ENCODE measurements at places on chromosomes 7 and 10.

DNA sequence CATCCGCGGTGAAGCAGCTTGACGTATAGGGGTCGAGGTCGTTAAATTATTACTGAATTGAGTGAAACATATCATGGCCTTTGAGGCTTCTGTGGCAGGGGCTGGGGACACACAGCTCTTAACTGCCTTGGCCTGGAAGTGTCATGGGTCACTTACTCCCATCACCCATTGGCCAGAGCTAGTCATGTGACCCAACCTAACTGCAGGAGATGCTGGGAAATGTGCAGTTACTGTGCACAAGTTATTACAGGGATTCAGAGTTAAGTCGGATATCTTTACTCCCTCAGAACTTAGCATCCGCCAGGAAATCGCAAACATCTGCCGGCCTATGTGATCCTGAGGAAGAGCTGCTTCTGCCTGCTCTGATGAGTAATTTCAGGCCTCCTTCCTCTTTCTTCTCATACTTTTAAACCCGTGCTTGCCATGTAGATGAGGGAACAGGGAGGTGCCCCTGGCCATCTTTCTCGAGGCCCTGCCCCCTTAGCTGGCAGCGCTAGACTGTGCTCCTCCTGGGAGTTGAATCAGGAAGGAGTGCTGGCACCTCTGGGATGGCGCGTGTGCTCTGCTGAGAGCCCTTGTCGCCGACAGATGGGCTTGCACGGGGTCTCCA, 203.6 kb downstream of the TCF7L2 start:
- no peak for DNase-seq

DNA sequence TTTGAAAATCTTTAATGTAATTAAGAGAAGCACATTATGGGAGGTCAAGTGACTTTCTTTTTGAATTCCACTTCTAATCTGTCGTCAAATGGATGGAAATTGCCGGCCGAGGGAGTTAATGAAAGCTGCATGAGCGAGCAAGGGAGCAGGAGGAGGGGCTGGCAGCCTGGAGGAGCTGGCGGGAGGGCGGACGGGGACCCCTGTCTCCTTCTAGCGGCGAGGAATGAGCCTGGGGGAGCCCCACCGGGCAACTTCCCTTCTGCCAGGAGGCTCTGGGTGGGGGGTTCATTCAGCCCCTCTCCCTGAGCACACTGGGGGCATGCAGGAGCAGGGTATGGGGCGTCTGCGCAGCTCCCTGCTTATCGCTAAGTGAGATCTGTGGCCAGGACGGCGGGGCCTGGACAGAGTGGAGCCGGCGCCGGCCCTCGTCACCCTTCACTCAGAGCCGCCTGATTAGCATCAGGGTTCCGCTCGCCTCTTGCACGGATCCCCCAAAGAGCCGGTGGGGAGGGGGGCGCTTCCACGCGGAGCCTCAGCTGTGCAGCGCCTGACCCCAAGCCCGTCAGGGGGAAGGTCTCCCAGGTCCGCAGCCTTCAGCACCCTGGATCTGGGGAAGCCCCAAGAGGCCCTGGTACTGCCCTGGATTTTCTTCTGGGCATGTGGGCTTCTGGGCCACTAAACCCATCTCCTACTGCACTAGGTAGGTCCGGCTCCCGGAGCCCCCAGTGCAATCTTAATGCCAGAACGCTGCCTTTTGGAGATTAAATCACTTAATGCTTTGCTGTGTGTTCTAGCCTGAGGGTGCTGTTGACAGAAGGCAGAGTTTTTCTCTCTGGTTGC, 680.8 kb downstream of the LRMDA start:
- no peak for DNase-seq

- DNase-seq: no peak
Measured at GRCh38 chr7:73621168-73622063, 2.9 kb downstream of the MLXIPL start.

- DNase-seq: peak; percentile 52
Measured at GRCh38 chr10:43197834-43198681, 59.8 kb downstream of the CSGALNACT2 start.

GRCh38 chr10:126312167-126312566, 76.1 kb downstream of the ADAM12 start:
- no peak for DNase-seq

- no peak for DNase-seq
Measured at GRCh38 chr7:91079487-91079886, 184.7 kb upstream of the FZD1 start.

DNA sequence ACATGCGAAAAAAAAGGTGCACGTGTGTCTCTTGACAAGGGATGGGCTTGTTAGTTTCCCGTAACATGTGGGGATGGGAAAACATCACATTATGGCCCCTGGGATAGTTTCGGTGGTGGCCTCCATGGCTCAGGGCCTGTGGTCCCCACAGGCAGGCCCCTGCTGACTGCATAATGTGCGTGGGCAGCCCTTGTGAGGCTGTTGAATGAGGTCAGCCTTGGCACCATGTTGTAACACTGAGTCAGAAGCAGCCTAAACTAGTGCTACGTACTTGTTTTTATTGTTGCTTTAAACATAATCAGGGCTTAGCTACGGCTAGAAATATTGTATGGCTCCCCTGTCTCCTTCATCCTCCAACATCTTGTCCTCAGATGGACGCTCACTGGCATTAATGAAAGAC, 80.6 kb downstream of the BEND7 start:
- no peak for DNase-seq

GRCh38 chr10:52526251-52526823, 212.3 kb downstream of the DKK1 start:
- no peak for DNase-seq

GRCh38 chr7:138033241-138033640, 31.4 kb upstream of the CREB3L2 start:
- no peak for DNase-seq

DNA sequence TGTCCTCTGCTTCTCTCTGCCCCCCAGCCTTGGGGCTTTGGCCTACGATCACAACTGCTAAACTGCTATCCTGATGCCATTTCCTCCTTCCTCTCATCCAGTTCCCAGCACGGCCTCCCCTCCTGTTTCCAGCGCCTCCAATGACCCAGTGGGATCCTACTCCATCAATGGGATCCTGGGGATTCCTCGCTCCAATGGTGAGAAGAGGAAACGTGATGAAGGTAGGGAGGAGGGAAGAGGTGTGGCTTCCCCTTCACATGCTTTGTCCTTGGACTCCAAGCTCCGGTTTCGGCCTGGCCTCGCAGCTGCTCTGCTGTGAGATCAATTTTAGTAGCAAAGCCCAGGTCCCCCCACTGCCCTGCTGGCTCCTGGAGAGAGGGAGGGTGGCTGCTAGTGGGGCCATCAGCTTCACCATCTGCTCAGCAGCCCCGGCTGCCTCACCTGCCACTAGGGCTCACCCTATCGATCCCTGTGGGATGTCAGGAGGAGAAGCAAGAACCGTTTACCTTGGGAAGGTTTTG, 35.8 kb downstream of the PAX2 start:
- no peak for DNase-seq

GRCh38 chr7:37212556-37212955, 236.1 kb downstream of the ELMO1 start:
- DNase-seq: no peak

GRCh38 chr7:68461430-68461829, 1136.8 kb upstream of the AUTS2 start:
- no peak for DNase-seq

DNA sequence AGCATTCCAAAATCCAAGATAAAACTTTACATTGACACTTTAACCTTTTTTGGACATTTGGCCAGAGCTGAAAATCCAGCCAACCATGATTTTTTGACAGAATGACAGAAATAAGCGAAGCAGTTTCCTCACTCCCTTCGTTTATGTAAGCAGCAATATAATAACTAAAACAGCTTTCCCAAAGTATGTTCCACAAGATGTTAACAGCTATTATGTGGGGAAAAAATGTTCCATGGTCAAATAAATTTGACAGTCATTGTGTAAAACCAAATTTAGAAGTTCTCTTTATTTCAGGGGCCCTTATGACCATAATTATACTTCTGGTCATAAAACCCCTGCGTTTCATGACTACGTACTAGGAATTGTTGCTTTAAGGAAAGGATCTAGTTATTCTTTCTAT, 416.5 kb downstream of the MAGI2 start:
- no peak for DNase-seq

GRCh38 chr10:67665491-67665890, 30.5 kb downstream of the CTNNA3 start:
- peak; percentile 68 for DNase-seq

- DNase-seq: no peak
Measured at GRCh38 chr10:89151857-89152256, 55.3 kb downstream of the CH25H start.

GRCh38 chr10:63267414-63268148, 134.5 kb downstream of the NRBF2 start:
- DNase-seq: peak; percentile 38

DNA sequence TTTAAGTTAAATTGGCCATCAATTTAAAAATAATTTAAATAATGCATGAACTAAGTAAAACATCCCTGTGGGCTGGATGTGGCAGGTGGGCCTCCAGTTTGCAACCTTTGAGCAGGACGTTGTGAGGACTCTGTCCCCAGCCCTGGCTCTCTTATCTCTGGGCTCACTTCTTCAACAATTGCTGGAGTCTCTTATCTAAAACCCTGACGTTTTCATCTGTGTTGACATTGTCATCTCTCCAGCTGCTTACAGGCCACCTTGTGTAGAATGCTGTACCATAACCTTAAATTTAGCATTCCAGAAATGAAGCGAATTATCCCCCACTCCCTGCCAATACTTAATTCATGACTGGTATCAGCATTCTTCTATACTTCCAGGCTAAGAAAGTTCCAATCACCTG, 3.2 kb upstream of the KIF5B start:
- DNase-seq: no peak

DNA sequence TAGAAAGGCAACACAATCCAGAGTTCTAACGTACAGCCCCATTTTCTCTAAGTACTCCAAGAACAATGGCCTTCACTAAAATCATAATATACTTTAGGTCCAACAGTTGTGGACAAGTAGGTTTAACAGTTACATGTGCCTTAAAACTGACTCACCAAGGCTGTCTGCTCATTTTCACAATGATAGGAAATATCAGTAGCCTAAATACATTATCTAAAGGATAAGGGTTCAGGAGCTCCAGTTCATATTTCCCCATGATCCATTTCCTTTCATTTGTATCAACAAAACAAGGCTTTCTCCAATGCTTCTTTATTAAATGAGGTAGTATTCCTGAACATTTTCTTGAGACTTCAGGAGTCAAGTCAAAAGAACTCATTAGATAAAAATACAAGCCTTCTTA, 164.0 kb downstream of the SLC25A13 start:
- no peak for DNase-seq

GRCh38 chr7:25830215-25830614, 321.8 kb upstream of the NFE2L3 start:
- DNase-seq: no peak

Measured in RPMI8226 (cell line).